Smooth muscle cell of the brain vasculature (primary cell): ENCODE measurements at places on chromosomes 13 and 19.

- no peak for DNase-seq
Measured at GRCh38 chr19:20860339-20860738, 62.7 kb upstream of the ZNF85 start.

GRCh38 chr19:39544226-39544903 is 4.4 kb upstream of the EID2 start:
- DNase-seq: no peak

DNA sequence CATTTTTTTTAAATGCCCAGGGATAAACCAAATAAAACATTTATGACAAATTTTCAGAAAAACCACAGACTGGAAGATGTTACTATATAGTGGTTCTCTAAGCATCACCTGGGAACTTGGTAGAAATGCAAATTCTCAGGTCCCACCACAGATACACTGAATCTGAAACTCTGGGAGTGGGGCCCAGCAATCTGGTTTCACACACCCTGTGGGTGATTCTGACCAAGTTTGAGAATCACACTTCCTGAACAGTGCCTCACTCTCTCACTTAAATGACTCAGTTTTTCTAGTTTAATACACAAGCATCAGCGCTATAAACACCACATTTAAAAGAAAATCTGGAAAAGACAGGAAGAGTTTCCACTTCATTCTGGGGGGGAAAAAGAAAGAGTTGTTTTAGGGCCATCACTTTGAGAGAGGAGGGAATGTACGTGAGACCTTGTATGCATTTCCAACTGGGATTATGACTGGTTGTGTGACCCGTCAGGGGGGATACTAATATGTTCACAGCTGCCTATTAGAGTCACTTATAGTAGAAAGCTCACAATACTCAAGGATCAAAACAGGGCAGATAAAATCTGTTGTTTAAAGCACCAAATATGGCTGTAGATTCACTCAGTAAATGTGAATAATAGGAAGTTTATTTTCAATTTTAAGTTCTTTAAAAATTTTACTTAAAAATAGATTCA is 567.7 kb downstream of the GPC6 start:
- DNase-seq: no peak

- no peak for DNase-seq
Measured at GRCh38 chr13:91594061-91594460, 195.6 kb downstream of the GPC5 start.

DNA sequence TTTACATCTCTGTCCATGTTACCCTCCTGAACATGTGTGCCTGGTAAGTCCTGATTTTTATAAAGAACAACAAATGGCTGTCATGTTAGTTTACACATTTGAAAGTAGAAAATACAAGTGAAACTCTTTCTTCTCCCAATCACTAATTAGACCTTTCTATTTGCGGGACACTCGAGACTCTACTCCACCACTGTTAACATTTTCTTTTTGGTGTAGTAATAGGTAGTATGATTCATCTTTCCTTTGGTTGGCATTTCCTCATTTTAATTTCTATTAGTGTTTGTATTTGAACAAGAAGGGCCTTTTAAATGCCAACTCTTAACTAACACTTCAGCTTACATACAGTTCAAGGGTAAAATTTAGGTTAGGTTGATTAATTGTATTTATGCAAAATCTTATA is 371.1 kb downstream of the PCDH9 start:
- no peak for DNase-seq

GRCh38 chr19:33397536-33398360 is 24.2 kb downstream of the CEBPG start:
- no peak for DNase-seq

DNA sequence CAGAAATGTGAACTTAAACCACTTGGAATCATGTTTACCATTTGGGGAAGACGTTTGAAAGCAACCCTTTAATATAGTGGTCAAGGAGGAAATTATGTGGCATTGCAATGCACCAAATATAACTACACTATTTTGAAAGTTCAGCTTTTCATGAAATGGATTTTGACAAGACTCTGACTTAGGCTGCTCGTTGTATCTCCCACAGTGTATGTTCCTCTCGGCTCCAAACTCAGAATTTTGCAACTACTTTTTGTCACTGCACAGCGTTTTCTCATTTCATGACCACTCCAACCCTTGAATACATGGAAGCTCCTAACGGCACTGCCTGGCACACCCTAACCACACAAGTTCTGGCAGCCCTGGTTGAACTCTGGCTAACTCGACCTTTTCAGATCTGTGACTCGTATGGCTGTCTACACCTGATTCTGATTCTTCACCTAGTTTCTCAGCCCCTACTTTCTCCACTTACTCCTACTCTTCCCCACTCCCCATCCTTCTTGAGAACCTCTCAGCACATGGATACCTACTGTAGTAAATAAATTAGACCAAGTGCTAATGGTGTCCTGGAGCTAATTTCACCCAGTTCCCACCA is 7.0 kb upstream of the POMP start:
- no peak for DNase-seq

- no peak for DNase-seq
Measured at GRCh38 chr13:27401210-27401609, 23.2 kb upstream of the GTF3A start.

- DNase-seq: no peak
Measured at GRCh38 chr13:100128373-100128772, 39.5 kb downstream of the PCCA start.

GRCh38 chr13:26721251-26722121 is 39.1 kb downstream of the GPR12 start:
- DNase-seq: no peak

GRCh38 chr19:32289566-32290210 is 55.7 kb upstream of the ZNF507 start:
- DNase-seq: no peak

DNA sequence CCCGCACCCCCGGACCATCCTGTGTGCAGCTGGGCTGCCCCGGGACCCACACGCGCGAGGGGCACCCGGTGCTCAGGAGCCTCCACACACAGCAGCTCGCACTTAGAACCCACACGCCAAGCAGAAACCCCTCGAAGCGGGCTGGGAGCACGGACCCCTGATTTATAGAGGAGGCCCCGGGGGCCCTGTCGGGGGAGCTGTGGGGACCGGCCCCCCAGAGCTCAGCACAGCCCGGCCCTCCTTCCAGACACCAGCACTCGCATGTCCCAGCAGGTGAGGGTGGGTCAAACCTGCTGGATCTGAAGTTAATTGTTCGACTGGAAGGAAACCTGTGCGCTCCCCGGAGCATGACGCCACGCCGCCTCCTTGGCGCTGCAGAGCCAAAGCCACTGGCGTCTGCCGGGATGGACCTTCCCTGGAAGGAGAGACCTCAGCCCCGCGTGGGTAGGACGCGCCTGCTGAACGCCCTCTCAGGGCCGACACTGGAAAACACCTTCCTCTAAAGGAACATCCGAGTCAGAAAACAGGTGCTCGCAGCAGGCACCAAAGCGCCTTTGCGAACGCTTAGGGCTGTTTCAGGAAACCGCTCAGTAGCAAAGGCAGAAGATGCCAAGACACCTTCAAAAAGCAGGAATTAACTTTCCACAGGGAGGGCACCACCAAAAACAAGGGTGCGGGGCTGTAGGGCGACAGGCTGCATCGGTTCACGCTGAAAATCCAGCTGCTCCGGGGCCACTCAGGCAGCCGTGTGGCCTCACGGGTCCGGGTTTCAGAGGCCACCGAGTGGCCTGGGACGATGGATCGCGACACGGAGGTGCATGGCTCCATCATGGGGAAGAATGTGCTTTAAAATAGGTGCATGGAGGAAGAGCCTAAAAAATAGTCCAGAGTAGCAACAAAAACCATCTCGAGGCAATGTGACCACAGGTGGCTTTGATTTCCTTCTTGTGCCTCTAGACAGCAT is 37.8 kb upstream of the GRTP1 start:
- DNase-seq: no peak

DNA sequence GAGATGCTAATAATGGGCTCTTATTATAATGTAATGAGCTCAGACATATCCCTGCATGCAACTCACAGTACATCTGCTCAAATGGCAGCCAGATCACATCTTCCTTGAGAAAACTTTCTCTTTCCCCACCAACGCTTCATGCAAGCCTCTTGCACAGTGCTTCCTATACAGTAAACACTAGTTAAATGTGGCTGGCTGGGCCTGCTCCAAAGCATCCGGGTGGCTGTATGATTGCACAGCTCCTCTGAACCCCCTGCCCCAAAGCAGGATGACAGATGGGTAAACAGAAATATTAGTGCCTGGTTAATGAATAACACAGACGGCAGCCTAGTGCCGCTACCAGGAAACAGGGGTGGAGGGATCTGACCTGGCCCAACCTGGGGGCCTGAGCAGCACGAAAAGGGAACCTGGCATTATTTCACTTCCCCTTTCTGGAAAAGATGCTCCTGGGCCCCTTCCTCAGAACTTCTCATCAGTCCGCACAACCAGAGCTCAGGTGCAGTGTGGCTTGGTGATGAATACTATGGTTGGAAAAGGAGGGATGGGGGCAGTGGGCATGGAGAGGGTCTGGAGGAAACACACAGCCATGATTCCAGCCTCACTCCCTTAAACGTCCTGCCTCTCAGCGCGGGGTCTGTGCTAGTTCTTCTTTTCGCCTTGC is 10.8 kb downstream of the FFAR2 start:
- DNase-seq: no peak

DNA sequence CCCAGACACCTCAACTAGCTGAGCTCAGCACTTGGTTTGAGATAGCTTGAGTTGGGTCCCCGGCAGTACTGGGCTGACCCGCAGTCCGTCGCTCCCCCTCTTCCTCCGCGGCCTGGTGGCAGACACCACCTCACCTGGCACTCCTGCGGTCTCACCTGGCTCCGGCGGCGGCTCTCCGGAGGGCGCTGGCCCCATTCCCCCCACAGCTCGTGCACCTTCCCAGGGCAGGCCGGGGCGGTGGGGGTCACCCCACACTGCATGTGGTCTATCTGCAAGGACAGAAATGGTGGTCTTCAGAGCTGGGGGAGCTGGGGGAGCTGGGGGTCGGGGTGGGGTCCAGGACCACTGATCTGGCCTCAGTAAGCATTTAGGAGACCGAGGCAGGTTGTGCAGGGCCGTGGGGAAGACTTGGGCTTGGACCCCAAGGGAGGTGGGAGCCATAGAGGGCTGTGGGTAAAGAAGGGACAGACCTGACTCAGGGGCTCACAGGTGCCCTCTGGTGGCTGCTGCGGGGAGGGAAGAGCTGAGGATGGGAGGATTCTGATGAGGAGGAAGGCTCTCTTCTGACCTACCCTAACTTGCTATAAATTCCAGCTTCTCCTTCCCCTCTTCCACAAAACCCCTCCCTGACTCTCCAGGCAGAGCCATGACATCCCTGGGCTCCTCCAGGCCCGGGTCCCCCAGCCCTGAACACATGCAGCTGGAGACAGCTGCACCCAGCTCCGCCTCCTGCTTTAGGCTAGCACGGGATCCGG is 6.7 kb upstream of the PLIN4 start:
- no peak for DNase-seq

DNA sequence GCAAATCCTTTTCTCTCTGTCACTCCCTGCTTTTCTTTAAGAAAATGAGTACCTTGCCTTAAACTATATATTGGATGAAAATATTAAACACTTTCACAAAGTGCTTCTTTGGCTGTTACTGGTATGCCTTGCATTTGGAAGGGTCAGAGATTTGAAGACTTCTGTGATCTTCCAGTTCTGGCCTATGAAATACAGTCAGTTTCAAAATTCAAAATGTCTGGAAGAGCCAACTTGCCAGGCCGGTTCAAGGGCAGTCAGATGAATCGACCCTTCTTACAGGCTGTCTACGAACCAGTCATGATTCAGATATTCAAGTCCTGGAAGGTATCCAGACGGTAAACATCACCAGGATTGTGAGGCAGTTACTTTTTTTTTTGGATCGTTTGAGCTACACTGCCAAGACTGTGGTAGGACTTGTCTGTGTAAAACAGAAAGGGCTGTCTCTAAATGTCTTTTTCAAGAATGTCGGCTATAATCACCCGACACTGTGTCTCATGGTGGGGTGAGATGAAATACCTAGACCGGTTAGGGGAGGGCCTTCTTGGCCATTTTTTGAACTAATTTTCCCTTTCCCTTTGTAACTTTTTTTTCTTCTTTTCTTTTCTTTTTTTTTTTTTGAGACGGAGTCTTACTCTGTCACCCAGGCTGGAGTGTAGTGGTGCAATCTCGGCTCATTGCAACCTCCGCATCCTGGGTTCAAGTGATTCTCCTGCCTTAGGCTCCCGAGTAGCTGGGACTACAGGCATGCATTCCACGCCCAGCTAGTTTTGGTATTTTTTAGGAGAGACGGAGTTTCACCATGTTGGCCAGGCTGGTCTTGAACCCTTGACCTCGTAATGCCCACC is 11.2 kb downstream of the ACTN4 start:
- peak; percentile 93 for DNase-seq

DNA sequence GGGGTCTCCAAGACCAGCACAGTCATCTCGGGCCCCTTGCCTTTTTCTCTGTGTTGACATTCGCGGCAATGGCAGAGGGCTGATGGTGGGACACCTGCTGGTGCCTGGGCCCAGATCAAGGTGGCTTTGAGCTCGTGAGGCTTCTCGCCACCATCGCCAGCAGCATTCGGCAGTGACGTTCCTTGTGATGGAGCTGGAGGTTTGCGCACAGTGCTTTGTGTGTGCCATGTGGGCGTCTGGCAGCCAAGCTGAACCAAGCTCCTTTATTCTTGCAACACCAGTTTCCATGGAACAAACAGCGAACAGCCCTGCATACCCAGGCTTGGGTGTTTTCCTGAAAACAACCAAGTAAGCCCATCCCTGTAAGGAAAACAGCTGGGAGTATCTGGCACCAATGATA is 9.1 kb upstream of the TMEM255B start:
- DNase-seq: no peak

- DNase-seq: no peak
Measured at GRCh38 chr19:41940731-41941409, 12.6 kb upstream of the ERFL start.

DNA sequence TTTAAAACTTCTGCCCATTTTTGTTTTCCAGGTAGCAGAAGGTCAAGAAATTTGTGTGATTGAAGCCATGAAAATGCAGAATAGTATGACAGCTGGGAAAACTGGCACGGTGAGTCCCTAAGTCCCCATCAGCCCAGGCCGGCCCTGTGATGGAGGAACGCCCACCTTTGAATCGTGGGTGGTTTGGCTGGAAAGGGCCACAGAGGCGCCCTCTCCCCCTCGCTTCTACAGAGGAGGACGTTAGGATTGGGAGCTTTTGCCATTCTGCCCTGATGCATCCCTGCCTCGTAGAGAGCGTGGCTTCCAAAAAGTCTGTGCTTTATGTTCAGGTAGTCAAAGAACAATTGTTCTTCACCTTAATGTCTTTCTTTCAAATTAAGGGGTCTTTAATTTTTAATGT is 60.9 kb downstream of the GGACT start:
- no peak for DNase-seq

- DNase-seq: no peak
Measured at GRCh38 chr13:107407074-107407473, 808.3 kb downstream of the LIG4 start.

- DNase-seq: no peak
Measured at GRCh38 chr19:33667141-33667650, 45.4 kb downstream of the CHST8 start.

GRCh38 chr19:18666317-18666716 is 17.2 kb upstream of the CRTC1 start:
- DNase-seq: no peak
